ENCODE measurements at places on chromosomes 6 and 20. TPM values are rescaled to one million over a fixed set of nuclear protein-coding genes. Genes with fewer than 3 reads are reported as not detected.

The RNF144B gene
- 1.5 TPM for total RNA-seq

The TXNDC5 gene
- total RNA-seq: 62.2 TPM

The GJA1 gene
- total RNA-seq: 0.29 TPM

The GSTA1 gene
- not detected for total RNA-seq

The KHDC1 gene
- total RNA-seq: 1.1 TPM

Data from activated naive CD4-positive, alpha-beta T cell treated with anti-CD3 and anti-CD28 coated beads for 36 hours (primary cell).